PC-9 (cell line): ENCODE measurements at places on chromosomes 1 and 21. TPM values are rescaled to one million over a fixed set of nuclear protein-coding genes. Genes with fewer than 3 reads are reported as not detected.

The BEND5 gene
- total RNA-seq: not detected in 2 replicates

GRCh38 chr1:2330035-2330434 is 61.3 kb downstream of the MORN1 start:
- H3K4me1 ChIP-seq: no peaks in the 10 kb centered on the region
- H3K36me3 ChIP-seq: no peaks in the 10 kb centered on the region
- peaks cover 11% of the 10 kb centered on the region for H3K27me3 ChIP-seq
- DNase-seq: no peak
- H3K27ac ChIP-seq: no peak overlapping the region
- H3K4me3 ChIP-seq: no peak overlapping the region

The RGS7 gene
- 2.0 and 5.8 TPM in 2 replicates for total RNA-seq

DNA sequence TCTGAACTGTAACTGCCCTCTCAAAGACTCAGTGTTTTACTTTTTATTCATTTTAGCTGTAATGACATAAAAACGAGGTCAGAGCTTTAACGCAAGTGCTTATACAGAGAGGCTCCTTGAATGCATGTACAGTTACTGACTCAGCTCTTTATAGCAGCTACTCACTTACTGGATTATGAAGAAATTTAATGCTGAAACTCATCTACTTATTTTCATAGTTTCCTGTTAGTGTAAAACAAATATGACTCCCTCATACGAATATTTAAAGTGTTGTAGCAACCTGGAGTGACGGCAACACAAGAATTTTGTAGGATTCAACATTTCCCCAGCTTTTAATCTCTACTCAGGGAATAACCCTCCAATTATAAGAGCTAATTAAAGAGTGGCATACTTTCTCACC is 32.7 kb downstream of the ADSS2 start:
- no peaks in the 10 kb centered on the region for H3K27me3 ChIP-seq
- no peak overlapping the region for H3K27ac ChIP-seq
- no peak overlapping the region for H3K4me3 ChIP-seq
- H3K4me1 ChIP-seq: no peaks in the 10 kb centered on the region

DNA sequence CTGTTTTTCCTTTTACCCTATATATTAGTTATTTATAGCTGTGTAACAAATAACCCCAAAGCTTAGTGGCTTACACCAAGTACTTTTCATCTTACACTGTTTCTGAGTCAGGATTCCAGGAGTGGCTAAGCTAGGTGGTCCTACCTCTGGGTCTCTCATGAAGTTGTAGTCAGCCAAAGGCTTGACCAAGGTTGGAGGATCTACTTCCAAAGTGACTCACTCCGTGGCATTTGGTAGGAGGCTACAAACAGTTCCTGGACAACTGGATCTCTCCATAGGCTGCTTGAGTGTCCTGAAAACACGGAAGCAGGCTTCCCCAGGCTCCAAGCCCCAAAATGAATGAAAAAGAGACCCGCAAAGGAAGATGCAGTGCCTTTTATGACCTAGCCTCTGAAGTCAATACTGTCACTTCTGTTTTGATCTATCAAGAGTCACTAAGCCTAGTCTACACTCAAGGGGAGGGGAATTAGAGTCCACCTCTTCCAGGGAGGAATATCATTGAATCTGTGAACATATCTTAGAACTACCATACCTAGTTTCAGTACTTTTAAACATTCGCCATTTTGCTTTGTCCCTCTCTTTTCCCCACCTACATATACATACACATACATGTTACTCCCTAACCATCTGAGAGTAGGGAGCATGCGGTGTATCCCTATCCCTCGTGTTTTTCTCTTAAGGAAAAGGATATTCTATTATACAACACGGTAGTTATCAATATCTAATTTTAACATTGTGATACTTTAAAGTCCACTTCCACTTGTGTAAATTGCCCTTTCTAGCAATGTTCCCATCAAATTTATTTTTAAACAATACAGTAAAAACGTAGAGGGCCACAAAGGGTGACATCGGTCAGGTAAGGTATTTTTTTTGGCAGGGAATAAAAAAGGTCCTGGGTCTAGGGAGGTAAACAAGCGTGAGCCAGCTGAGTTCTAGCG is 67.2 kb downstream of the SLC35A3 start:
- H3K27ac ChIP-seq: peak overlapping the region; percentile 84
- no peaks in the 10 kb centered on the region for H3K36me3 ChIP-seq
- H3K4me3 ChIP-seq: peak overlapping the region; percentile 90
- DNase-seq: peak; percentile 86
- H3K4me1 ChIP-seq: peaks cover 33% of the 10 kb centered on the region

DNA sequence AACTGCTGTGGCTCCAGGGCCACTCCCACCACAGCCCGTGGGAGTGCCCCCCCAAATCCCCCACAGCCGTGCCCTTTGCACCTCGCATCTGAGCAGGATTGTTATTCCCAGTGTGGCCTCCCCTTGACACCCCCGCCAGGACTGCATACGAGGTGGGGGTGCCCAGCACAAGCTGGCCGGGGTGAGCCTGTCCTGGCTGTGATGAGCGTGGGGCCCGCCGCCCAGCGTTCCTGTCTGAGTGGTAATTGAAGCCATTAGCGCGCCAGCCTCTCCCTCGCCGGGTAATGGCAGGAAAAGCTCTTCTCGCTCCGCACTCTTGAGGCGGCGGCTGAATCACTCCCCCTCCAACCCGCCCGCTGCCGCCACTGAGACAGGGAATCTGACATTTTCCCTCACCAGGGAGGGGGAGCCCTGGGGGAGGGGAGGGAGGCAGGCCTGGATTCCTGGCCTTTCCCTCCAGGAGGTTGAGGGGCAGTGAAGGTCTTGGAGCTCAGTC is 27.7 kb downstream of the PTPRF start:
- H3K4me1 ChIP-seq: peaks cover 45% of the 10 kb centered on the region
- peaks cover 19% of the 10 kb centered on the region for H3K36me3 ChIP-seq
- H3K27me3 ChIP-seq: no peaks in the 10 kb centered on the region

GRCh38 chr1:196063952-196064351 is 544.3 kb downstream of the KCNT2 start:
- H3K4me1 ChIP-seq: no peaks in the 10 kb centered on the region
- H3K36me3 ChIP-seq: no peaks in the 10 kb centered on the region
- no peaks in the 10 kb centered on the region for H3K27me3 ChIP-seq
- DNase-seq: no peak
- no peak overlapping the region for H3K4me3 ChIP-seq
- H3K27ac ChIP-seq: no peak overlapping the region

DNA sequence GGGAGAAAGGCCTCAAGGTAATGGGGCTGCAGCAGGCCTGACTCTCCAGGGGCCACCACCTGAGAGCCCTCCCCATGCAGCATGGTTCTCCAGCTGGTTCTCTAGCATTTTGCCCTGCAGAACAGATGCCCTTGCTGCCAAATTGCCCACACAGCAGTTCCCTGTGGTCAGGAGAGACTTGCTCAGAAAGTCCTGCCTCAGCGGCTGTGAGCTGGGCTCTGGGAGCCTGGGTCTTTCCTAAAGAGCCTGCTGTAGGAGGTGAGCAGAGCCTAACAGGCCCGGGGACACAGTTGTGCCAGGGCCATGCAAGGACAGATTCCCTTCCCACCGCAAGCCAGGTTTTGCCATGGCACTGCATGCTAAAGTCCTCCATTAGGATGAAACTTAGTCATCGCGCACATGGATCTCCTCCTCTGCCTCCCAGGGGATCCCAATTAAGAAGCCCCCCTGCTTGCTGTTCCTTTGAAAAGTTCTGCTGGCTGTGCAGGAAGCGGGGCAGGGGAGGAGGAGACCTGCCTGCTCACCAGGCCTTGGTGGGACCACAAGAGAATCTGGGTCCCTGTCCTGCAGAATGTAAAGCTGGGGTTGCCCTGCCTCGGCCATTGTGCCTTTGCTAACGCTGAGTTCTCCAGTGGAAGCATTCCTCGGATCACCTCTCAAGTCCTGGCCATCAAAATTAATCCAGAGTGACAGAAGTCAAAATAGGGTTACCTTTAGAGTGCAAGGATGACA is 21.4 kb downstream of the TEX35 start:
- H3K36me3 ChIP-seq: no peaks in the 10 kb centered on the region
- H3K4me1 ChIP-seq: peaks cover 68% of the 10 kb centered on the region
- no peak overlapping the region for H3K4me3 ChIP-seq

DNA sequence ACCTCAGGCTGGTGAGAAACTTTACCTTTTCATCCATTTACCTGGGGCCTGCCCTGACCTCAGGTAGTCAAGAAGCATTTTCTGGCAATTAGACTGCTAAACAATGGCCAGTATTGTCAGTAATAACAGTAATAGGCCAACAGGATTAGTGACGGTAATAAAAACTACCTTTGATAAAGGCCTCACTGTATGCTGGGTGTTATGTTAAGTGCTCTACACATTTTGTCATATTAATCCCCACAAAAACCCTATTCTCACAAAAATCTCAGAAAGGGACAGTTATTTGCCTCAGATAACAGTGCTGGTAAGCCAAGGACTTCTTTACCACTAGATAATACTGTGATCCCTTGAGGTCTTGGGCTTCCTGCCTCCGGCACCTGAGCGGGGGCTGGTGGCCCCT is 191.4 kb downstream of the FOXD2 start:
- H3K4me3 ChIP-seq: no peak overlapping the region
- DNase-seq: no peak
- 0 out of 2 replicates have a peak, but pooled peaks cover 8% of the 10 kb centered on the region for H3K27me3 ChIP-seq
- no peaks in the 10 kb centered on the region for H3K4me1 ChIP-seq

DNA sequence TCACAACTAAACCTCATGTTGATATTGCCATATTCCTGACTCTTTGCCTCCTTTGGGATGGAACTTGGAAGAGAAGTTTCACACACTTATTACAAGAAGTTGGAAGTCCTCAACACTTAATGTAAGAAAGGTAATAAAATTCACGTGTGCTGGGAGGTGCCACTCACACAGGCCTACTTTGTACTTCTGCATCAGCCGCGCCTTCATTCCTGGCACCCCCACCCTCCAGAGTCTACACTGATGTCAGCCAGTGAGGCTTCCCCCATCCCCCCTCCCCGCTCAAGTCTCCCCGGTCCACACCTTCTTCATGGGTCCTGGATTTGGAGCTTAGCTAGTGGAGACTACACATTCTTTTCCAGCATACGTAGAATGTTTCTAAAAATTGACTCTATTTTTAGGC is 24.8 kb upstream of the SLC45A1 start:
- H3K27ac ChIP-seq: no peak overlapping the region
- H3K4me3 ChIP-seq: no peak overlapping the region
- DNase-seq: no peak
- H3K36me3 ChIP-seq: no peaks in the 10 kb centered on the region
- no peaks in the 10 kb centered on the region for H3K4me1 ChIP-seq

DNA sequence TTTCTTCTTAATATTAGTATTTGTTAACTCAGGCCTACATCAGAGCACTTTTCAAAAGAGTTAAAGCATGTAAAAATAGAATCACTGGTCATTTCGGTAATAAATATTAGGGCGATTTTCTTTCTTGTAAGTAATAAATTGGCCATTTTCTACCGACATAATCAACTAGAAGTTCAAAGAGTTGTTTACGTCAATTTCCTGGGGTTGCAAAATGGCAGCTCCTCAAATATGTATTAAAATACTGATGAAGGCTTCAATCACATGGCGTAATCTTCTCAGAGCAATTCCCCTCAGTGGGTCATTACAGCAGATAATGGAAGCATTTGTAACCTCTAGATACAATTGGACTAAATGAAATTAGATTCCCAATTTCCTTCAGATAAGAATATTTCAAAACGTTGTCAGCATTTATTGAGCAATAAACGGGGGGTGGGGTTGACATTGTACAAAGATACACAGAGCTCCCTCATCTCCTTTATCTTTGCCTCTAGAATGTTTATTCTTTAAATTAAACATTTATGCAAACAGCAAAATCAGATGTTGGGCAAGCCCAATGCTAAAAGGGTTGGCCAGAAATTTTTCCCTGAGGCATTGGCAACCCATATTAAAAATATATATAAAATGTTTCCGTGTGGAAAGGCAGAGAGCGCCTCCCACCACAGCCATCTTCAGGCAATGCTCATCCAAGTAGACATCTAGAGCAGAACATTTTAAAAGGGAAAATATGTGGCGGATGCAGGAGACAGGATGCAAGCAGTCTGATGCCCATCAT is 240.6 kb downstream of the NCAM2 start:
- DNase-seq: no peak
- no peaks in the 10 kb centered on the region for H3K4me1 ChIP-seq
- H3K36me3 ChIP-seq: no peaks in the 10 kb centered on the region
- H3K27me3 ChIP-seq: no peaks in the 10 kb centered on the region

The VAV3 gene
- total RNA-seq: 0.63 and 1.7 TPM in 2 replicates

DNA sequence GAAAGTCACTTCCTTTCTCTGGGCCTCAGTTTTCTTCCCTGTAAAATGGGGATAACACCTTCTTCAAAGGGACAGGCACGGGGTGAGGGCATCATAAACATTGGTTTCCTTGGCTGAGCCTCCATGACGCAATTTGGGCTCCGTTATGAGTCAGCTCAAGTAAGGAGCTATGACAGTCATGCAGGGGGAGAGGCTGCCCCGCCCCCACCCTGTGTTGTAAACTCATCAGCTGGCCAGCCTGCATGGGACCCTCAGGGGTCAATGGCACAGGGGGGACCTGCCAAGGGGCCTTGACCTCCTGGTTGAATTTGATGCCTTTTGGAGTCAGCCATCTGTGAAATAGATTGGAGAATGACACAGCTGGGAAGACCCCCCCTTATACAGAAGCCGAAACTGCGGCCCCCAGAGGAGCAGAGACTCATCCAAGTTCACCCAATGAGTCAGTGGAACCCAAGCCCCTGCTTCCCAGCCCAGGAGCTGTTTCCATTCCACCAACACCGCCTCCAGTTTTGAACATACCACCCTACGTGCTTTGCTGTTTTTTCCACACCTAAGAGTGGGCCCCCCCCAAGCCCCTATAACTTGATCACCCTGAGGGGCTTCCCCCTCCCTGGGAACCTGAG is 36.8 kb upstream of the RUNX3 start:
- DNase-seq: peak; percentile 56
- no peaks in the 10 kb centered on the region for H3K36me3 ChIP-seq
- H3K4me3 ChIP-seq: no peak overlapping the region
- no peaks in the 10 kb centered on the region for H3K27me3 ChIP-seq

GRCh38 chr1:75083848-75084514 is 50.2 kb upstream of the LHX8 start:
- H3K4me1 ChIP-seq: no peaks in the 10 kb centered on the region
- H3K4me3 ChIP-seq: no peak overlapping the region
- no peaks in the 10 kb centered on the region for H3K27me3 ChIP-seq

- H3K4me1 ChIP-seq: no peaks in the 10 kb centered on the region
- peaks cover 4% of the 10 kb centered on the region; the same call in 1 of the 2 replicates for H3K27me3 ChIP-seq
- no peak for DNase-seq
- no peak overlapping the region for H3K4me3 ChIP-seq
- no peaks in the 10 kb centered on the region for H3K36me3 ChIP-seq
These were observed 13.4 kb upstream of the AGPAT3 start for GRCh38 chr21:43851593-43851992.

The NUDC gene
- 93.6 and 104 TPM in 2 replicates for total RNA-seq

- no peaks in the 10 kb centered on the region for H3K4me1 ChIP-seq
- no peak overlapping the region for H3K4me3 ChIP-seq
- 0 out of 2 replicates have a peak, but pooled peaks cover 13% of the 10 kb centered on the region for H3K36me3 ChIP-seq
These were observed 19.3 kb downstream of the RRAGC start for GRCh38 chr1:38840281-38840680.
